ENCODE measurements at places on chromosomes 6 and 20.

DNA sequence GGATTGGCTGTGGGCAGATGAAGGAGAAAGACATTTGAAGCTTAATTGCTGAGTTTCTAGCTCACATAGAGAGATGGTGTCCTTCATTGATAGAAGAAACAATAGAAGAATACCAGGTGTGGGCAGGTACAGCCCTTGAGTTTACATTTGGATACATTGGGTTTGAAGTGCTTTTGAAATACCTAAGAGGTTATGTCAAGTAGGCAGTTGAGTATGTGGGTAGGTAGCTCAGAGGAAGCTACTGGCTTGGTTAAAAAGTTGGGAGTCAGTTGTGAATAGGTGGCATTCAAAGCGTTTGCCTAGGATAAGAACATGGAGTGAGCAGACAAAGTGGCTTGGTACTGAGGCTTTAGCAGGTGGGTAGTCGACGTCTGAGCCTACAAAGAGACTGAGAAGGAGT is 25.0 kb downstream of the NDUFAF5 start:
- no peak for DNase-seq

DNA sequence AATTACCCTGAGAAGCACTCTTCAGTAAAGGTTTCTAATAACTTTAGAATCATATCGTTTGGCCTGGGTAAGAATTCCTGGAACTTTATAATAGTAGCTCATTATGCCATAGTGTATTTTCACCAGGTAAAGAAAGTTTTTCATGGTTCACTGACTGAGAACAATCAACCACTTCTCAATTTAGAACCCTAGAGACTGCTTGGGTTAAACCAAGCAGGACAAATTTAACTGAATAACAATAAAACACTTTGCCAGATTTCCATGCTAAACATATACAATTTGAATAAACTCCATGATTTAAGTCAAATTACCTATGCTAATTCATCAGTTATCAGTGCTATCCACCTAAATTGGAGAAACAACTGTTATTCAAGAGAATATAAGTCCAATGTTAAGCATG is 99.4 kb downstream of the PLG start:
- no peak for DNase-seq

- DNase-seq, result no peak
Measured at GRCh38 chr6:26217714-26218075, 130.5 kb downstream of the HFE start.

- DNase-seq, result no peak
Measured at GRCh38 chr6:117167520-117168271, 97.7 kb upstream of the VGLL2 start.

DNA sequence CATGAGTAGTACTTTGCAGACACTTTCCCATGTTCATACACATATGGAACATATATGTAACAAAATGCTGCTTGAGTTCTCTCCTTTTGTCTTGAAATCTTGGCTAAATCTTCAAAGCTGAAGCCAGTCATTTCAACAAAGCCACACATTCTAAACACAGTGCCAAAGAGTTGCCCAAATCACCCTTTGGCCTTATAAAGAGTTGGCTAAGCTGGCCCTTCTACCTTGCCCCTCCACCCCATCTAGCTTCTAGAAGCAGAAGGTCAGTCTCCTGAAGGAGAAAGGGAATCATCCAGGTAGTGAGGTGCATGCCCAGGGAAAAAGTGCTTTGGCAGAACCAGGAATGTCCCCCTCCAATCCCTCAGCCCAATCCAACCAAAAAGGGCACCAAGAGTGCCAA is 58.3 kb downstream of the ALDH8A1 start:
- no peak for DNase-seq

DNA sequence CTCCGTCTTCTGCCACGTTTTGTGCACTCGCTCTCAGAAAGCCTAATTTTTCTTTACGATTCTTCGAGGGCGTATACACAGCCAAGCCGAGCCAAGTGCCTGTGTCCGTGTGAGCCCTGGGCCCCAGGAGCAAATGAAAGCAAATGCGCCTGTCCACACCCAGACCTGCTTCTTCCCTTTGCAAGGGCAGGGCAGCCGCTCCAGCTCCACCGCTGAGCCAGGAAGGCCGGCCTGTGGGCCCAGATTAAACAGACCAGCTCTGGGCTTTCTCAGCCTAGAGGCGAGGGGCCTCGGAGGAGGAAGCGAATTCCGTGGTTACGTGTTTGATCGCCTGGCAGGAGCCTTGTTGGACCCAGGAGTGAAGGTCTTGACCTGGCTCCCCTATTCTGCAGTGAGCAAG is 184.6 kb downstream of the SMOC2 start:
- no peak for DNase-seq

DNA sequence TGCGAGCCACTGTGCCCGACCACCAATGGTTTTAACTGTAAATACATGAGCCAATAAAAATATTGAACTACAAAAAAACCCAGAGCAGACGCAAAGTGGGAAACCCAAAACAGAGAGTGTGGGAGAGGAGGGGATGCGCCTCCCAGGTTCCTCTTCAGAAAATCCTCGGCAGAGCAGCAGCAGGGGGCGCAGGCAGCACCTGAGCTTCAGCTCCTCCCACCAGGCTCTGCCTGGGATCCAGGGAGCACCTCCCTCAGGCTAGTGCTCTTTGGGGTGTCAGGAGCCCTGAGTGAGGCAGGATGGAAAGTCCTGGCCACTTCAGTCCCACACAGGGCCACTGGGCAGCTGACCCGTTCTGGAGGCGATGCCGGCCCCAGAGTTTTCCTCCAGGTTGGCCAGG is 536.9 kb upstream of the CDH4 start:
- no peak for DNase-seq

DNA sequence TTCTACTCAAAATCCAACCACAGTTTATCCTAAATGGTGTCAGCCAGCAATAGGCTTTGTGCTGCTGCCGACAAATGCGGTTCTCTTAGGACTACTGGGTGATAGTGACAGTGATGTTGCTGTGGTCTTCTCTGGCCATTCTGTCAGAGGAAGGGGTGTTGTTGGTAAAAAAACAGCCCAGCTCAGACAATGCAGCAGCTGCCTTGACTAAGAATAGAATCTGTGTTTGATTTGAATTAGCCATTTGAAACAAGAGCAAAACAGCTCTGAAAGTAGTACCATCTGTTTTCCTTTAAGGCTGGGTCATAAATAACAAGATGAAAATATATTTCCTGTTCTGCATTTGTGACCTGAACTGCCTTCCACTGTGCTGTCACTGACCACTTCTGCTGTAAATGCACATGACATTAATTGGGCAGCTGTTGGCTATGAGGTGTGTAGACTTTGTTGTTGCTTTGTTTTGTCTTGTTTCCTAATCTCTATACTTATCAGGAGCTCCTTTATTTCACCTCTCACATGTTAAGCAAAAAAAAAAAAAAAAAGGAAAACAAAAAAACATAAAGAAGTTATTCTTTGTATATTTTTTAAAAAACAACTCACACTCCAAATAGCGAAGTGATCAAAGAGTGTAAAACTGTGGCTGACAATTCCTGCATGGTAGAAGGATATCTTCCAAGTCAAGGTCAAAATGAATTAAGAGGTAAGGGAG is 497.8 kb upstream of the ARID1B start:
- DNase-seq, result no peak

DNA sequence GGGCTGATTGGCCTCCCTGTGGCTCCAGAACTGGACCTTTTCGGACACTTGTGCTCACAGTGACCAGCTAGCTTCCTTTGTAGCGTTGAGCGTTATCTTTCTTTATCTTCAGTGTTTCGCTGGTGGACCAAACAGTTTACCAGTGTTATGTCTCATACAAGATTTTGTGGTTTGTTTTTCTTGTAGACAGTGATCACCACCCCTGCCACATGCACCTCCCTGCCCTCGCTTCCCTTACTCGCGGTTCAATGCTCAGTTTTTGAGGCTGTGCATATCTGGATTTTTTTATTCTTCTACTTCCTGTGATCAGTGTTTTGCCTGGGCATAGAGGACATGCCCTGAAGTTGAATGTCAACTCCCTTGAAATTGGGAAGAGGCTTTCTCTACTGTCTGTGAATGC is 16.4 kb downstream of the MYT1 start:
- no peak for DNase-seq

GRCh38 chr6:34129753-34130152 is 16.1 kb downstream of the GRM4 start:
- no peak for DNase-seq

DNA sequence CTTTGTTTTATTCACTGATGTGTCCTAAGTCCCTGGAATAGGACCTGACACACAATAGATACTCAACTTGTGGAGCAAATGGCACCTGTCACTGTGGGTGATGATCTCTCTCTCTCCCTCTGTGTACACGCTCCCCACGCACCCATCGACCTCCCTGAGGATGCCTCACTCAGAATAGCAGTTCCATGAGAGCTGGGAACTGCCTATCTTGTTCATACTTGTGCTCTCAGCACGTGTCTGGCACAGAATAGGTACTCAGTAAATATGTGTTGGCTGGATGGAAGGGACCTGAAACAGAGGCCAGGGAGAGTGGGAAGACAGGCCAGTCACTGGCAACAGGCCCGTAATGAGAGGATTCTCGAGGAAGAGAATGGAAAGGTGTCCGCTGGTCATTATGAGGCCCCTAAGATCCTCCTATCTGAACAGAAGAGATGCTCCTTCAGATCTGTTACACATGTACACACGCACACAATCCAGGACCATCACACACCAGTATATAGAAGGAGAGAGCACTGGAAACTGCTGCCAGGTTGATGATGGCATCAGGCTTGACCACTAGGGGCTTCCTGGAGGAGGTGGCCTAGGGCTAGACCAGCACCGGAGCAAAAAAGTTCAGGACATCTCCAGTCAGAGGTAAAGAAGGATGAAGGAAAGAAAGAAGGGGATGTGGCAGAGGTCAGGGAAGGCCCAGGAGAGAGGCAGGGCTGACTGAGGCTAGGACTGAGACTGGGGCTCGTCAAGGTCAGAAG is 30.9 kb downstream of the VEGFA start:
- DNase-seq, result no peak

- no peak for DNase-seq
Measured at GRCh38 chr20:20897145-20897544, 184.7 kb upstream of the RALGAPA2 start.

GRCh38 chr6:70103798-70104197 is 199.1 kb downstream of the COL9A1 start:
- DNase-seq, result no peak

DNA sequence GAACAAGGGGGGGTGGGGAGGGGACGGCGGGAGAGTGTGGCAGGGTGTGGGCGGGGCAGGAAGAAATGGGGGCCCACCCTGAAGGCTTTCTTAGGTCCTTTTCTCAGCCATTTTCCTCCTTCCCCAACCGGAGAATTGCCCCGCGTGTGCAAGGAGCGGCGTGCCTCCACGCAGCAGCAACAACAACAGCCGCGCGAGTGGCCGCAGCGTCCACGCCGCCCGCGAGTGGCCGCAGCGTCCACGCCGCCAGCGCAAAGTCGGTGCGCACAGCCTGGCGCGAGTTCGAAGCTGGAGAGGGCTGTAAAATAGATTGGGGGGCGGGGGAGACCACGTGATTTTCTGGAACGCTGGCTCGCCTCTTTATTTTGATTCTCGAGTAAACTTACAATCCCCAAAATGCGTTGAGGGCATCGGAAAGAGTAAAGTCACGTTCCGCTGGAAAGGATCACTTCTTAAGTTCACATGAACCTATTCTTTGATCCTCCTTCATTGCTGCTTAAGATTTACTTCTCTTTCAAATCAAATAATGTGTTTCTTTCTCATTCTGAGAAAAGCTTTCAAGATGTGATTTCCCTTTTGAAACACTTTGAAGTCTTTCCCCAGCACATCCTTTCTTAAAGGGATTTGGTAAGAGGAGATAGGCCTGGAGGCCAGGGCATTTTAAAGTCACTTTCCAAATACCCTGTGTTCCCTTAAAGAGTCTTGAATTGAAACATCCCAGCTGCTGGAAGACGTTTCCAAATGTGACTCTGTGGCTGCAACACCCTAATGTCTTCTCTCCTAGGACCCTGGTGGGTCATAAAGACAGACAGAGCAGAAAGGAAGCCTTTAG is 66.7 kb upstream of the ZNF217 start:
- DNase-seq, result no peak

DNA sequence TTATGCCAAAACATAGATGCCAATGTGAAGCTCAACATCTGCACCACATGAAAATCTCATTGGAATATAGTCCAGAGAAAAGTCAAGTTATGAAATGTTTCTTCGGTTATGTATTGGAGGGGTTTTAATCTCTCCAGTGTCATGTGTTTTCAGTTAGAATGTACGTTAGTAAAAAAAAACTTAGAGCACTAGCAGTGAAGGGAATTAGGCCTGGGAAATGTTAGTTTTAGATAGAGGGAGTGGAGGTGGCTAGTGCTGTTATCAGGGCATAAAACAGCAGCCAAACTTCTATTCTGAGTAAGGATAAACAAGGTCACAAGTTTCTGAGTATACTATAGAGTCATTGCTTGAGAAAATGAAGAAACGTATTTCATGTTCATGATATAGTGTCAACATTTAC is 42.9 kb downstream of the HDGFL1 start:
- DNase-seq, result no peak

DNA sequence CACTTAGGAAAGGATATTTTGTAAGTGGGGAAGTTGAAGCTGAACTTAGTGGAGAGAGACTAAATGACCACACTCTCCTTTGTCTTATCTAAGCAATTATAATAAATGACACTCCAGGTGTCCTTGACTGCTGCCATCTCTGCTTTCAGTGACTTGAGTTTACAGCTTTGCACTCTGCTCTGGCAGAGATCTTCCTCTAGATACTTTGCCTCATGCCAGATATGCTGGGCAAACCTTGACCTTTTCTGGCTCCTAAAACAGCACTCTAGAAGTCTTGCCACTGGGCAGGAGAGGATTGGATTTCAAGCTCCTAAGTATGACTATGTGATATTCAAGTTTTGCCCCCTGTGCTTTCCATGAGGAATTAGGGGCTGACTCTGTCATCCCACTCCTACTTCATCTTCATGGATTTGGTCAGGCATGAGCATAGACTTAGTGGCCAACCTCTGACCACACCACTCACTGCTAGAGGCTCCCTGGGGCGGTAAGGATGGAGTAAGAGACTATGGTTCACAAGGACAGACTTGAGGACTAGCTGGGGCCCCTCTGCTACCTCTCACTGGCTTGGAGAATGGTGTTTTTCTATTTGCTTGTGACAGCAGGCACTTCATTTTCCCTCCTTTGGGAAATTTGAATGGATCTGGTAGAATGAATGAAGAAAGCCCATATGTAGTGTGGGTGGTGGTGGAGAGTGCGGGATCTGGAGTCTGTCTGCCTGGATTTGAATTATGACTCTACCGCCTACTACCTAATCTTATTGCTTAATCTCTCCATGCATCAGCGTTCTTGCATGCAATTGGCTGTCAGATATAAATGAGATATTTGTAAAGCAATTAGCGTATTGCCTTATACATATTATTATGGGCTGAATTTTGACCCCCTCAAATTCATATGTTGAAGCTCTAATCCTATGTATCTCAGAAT is 191.4 kb downstream of the REV3L start:
- no peak for DNase-seq

DNA sequence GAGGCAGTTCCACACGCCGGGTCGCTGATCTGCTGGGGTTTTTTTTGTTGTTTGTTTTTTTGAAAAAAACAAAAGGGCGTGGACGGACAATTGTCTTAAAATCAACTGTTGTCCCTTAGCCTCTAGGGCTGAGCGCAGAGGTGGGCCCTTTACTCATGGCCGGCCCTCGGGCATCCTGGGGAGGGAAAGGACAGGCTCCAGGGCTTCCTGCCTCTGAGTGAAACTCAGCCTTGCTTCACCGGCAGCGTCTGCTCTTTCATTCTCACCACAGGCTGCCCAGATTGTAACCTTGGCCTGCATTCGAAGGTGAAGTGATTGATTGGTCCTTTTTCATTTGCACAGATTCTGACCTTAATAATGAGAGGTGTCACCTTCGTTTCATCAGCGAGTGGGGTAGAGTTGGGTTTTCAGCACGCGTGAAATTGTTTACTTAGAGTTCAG is 797 bp downstream of the SMIM13 start:
- peak; percentile 21 for DNase-seq

Measured in T-helper 1 cell (primary cell).